Effector memory CD4-positive, alpha-beta T cell (primary cell): ENCODE measurements at places on chromosomes 13 and 19.

DNA sequence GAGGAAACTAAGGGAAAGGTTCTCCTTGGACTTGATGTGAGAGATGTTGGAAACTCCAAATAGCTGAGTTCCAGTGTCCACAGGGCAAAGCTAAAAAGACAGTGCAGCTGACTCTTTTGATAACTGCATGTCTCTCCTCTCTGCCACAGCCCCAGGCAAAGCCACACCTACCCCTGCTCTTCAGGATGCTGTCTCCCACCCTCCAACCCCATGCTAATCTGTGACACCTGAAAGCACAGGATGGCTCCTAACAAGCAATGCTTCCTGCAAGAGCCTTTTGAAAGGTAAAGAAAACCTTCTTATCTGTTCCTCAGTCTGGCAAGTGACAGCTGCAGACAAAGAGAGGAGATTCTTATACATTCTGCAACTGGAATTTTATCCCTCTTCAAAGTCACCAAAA is 14.5 kb downstream of the SLC46A3 start:
- no peak for DNase-seq

GRCh38 chr13:30934381-30934780 is 1.9 kb downstream of the TEX26 start:
- DNase-seq, result no peak

DNA sequence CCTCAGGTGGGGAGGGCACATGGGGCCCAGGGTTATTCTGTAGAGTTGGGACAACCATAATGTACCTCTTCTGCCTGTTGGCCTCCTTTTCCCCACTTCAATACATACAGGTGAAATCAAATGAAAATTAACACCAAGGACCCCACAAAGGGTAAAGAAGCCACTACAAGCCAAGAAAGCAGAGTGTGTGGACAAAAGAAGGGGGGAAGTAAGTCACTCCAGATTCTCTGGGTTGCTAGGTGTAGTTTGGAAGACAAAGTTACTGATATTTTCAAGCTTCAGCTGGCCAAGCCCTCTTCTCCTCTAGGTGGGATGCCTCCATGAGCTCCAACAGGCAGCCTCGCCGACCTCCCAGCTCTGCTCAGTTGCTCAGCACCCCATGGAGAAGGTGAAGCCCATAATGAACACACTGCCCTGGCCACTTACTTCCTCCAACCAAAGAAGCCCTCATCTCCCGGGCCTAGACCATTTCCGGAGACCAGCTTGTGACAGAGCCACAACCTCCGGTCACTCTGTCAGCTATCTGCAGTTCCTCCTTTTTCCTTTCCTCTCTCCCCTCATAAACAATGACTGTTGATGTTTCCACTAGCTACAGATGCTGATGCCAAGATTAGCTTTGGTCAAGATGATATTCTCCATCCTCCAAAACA is 66.8 kb upstream of the MED4 start:
- DNase-seq, result no peak

- no peak for DNase-seq
Observed at GRCh38 chr19:821231-821824, 427 bp downstream of the PLPPR3 start.

DNA sequence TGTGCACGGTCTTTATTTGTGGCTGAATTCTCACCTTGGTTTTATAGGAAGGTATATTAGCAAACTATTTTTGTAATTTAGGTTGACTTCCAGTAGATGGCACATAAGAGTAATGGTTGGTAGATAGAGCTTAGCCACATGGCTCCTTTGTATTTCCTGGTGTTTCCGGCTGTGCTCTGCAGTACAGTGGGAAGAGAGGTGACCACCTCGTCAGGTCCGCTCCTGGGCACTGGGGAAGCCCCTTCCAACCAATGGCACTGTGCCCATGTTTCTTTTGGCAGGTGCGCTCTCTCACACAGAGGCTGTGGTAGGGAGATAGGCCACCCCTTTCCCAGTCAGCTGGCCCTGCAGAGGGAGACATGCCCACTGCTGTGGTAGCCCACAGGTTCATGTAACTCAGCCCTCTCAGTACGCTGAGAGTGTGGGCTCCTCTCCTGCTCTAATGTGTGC is 74.3 kb upstream of the ATP12A start:
- no peak for DNase-seq

GRCh38 chr19:45939792-45940514 is 25.4 kb upstream of the NANOS2 start:
- DNase-seq, result no peak
